ENCODE measurements at places on chromosomes 2 and 18.

DNA sequence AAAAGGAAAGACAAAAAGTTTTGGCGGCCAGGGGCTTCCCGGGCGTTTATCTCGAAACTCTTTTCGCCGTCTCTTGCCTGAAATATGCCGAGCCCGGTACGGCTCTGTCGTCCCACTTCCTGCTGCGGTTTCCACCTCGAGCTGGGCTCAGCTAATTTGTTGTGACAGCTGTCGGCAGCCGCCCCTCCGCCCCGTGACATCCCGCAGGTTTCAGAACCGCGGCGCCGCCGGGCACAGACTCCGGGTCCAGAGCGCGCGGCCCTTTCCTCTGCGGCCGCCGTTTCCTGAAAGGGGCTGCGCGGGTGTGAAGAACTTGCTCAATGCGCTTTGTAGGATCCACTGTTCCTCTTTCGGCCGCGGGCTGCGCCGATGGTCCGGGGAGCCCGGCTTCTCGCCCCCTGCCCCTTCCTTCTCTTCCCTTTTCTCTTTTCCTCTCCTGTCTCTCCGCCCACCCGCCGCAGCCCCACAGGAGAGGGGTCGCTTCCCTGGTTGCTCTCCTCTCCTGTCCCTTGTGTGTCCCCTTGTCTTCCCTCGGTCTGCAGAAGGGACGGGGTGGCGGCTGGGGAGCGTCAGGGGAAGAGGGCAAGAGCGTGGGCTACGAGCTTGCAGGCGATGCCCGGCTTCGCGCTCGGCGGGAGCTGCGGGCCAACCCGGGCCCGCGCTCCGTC, 648 bp downstream of the ARID5A start:
- DNase-seq, result peak; percentile 71

- DNase-seq, result no peak
Measured at GRCh38 chr18:26981360-26982082, 116.0 kb upstream of the AQP4 start.

DNA sequence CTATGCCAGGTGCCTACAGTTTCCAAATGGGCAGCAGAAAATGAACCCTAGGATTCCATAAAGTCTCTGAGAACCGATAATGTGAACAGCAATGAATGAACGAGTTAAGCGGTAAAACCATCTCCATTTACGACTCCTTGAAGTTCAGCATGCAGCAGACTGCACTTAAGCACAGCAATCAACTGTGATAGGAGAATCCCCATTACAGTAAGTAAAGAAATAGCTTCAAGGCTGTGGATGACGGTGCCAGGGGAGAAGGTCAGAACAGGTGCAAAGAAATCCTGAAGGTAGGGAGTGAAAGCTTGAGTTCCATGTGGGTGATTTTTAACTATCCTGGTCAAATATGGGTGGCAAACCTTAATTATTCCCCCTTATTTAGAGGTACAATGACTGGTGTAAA, 444.4 kb downstream of the NCKAP5 start:
- no peak for DNase-seq

- DNase-seq, result no peak
Measured at GRCh38 chr2:208069186-208069585, 43.9 kb upstream of the PLEKHM3 start.

DNA sequence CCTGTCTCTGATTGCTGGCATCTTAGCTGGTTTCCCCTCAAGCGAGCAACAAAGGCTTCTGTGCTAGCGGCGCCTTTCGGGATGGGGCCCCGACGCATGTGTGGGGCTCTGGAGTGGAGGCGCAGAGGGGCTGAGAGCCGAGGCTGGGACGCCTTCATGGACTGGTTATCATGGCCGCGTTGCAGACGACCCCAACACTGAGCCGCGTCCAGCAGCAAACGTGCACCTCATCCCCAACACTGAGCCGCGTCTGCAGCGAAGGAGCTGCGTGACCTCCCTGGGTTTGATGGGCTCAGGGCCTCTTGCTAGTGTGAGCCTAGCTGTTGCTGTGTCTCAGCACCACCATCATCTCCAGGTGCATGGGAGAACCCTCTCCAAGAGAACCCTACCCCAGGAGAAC, 123.7 kb upstream of the CTDP1 start:
- no peak for DNase-seq

DNA sequence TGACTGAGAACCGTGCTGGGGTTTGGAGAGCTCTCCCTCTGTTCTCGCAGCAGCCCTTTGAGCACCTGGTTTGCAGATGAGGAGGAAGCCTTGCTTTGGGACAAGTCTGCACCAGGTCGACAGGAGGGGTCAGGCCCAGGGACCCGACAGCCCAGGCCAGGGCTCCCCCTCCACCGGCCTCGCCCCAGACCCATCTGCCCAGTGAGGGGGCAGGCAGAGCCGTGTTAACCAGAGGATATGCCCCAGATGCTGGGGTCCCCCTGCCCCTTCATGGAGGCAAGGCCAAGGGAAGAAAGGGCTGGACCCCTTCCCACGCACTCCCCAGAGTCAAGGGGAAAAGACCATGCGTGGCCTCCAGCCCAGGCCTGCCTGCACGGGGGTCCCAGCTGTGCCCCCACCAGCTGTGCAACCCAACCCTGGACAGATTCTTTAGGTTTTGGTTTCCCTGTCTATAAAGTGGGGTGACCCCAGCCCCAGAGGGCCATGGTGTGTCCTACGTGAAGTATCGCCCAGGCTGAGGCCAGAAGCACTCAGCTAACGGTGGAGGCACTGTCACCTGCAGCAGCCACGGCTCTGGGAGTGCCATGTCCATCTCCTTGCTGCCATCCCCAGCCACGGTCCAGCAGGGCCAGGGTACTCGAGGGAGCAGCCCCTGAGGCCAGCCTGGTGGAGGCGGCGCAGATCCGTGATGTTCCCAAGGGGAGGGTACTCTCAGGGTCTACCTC, 4.8 kb upstream of the SNED1 start:
- DNase-seq, result no peak

GRCh38 chr2:40204268-40204667, 247.6 kb downstream of the SLC8A1 start:
- no peak for DNase-seq

DNA sequence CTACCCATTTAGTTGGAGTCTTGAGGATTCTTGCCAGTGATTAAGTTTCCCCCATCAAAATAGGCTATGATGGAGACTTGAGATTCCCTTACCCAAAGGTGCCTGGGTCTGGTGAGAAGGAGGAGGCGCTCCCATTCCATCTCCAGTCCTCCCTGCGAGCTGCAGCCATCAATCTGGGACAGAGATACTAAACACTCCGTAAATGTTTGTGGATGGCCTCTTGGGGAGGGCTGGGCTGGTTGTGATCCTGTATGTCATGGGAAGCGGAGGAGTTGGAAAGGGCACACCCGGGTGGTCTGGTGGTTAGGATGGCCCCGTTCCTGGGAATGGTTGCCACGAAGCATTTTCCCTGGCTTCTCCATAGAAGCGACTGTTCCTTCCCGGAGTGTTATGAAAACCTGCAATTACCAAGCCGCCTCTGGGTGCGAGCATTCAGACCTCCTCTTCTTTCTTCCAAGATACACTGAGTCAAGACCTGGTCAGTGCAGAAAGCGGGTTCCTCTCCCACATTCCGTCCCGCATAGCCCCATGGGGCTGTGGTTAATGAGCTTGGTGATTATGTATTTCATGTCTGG, 196.9 kb downstream of the CTIF start:
- DNase-seq, result no peak

GRCh38 chr2:118169359-118170005, 81.2 kb downstream of the INSIG2 start:
- DNase-seq, result no peak

All from activated CD4-positive, alpha-beta T cell treated with anti-CD3 and anti-CD28 coated beads for 1 hour (primary cell).